Caki2 (cell line): ENCODE measurements at places on chromosomes 13 and 19.
A peak's percentile ranks its signal among the peaks of the same experiment; 100 is the strongest.

DNA sequence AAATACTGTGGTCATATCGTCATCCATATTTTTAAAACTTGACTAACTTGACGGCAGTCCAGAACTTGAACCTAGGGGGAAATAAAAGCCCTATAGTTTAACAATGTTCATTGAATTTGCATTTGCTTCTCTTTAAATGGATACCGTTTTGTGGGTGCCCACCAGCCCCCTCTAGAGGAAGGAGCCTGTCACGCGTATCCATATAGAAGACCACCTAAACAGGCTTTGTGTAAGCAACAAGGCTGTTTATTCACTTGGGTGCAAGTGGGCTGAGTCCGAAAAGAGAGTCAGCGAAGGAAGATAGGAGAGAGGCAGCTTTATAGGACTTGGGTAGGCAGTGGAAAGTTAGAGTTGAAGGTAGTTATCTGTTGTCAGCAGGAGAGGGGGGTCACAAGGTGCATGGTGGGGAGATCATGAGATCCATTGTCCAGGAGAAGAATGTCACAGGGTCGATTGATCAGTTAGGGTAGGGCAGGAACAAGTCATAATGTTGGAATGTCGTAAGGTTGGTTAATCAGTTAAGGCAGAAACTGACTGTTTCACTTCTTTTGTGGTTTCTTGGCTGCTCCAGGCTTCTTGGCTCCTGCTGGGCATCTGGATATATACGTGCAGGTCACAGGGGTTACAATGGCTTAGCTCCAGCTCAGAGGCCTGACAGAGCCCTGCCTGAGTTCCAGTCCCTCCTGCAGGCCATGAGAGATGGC is 42.5 kb upstream of the ANKRD10 start:
- DNase-seq: peak; percentile 48

DNA sequence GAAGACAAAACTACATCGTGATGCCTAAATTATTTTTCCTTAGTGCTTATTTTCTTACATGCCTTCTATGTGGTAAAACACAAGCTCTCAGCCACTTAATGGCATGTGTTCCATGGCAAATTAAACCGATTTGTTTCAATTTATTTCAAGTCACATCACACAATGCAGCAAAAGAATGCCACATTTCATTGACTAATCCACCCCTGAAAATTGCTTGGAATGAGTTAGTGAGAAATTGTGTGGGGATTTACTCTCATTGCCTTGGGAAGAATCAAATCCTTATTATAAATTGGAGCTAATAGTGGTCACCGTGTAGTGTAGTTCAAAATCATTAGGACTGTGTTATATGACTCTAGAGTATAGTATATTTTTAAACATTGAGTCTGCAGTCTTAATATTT is 485.5 kb upstream of the KLHL1 start:
- no peak for DNase-seq

GRCh38 chr19:1549332-1549945 is 18.7 kb downstream of the MEX3D start:
- no peak for DNase-seq

- no peak for DNase-seq
Measured at GRCh38 chr19:20388706-20389225, 176.8 kb downstream of the ZNF737 start.

DNA sequence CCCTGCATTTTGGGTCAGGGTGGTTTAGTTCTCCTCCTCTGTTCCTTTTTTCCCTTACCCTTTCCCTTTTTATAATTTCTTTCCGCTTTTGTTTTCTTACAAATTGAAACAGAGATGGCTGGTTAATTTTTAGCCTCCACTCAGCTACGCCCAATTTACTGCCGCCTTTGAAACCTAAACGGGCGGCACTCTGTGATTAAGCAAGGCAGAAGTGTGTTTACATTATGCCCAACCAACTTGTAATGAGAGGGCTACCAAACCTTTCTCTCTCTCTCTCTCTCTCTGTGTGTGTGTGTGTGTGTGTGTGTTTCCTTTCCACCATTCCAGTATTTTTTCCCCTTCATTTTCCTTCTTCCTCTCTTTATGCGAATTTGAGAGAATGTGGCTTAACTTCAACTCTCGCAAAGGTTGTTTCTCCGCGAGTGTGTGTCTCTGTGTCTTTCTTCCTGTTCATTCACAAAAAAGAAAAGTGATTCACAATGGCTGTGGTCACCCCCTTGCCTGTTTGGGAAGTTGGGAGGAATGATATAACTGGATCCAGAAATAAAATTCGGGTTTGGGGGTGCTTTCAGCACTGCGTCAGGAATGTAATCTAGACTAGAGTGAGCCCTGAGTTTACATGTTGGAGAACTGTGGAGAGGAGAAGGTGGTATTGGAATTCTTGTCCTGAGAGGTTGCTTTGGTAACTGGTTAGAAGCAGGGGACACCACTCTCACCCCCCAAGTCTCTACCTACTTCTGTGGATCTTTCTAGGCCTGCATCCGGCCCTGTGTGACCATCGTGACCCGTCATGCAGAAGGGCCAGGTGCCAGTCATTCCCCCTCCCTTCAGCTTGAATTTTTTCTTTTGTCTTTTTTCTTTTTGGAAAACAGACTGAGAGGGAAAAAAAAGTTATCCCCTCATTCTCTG is 31.4 kb downstream of the NFIX start:
- peak; percentile 85 for DNase-seq

DNA sequence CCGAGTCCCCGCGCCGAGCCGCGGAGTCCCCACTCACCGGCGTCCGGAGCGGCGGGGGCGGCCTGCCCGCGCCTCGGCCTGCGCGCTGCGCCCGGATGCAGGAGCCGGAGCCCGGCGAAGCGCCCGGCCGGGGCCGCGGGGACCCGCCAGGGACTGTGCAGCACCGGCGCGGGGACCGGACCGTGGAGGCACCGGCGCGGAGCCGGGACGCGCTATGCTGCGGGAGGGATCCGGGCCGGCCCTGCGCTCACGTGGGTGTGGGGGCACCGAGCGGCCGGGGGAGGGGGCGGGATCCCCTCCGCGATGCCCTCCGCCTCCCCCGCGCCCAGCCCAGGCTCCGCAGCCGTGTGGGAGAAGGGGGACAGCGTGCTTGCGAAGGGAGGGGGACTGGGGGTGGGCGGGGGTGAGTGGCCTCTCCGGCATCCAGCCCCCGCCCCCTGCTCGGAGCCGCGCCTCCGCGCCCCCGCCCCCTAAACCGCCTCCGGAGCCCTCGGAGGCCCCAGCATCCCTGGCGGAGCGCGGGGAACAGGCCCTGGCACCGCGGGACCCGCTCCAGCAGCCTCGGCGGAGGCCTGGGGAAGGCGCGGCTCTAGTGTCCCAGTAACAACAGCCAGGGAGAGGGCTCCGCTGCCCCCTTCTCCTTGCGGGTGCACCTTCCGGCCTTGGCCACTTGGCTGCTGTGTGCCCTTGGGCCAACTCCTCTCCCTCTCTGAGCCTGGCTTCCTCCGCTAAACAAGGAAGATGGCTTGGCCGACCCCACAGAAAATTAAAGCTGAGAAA is at the start of gene SLC1A6:
Gene SLC1A6, minus strand, starts transcription at position 389 of the 780 bp plus-strand sequence. CDS start 6,954 bp downstream, outside the sequence.
- no peak for DNase-seq

GRCh38 chr19:33872445-33873320 is 76.0 kb downstream of the KCTD15 start:
- DNase-seq: no peak

DNA sequence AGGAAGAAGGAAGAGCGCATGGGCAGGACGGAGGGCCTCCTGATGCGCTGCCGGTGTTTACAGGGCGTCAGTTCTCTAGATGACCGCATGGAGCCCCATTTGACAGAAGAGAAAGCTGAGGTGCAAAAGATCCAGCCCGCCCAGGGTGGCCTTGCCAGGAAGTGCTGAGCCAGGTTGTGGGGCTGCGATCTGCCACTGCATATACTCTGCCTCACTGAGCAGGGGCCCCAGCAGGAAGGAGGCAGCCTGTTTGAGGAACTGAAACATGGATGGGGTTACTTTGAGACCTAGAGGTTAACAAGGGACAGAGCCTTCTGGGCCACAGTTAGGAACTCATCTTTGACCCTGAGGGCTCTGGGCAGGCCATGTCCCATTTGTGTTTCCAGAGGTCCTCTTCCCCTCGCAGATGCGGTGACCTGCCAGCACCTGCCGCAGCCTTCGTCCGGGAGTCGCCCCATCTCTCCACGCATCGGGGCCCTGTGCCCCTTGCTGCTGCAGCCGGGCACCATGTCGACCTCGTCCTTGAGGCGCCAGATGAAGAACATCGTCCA is 3.2 kb downstream of the EPN1 start:
- DNase-seq: no peak

DNA sequence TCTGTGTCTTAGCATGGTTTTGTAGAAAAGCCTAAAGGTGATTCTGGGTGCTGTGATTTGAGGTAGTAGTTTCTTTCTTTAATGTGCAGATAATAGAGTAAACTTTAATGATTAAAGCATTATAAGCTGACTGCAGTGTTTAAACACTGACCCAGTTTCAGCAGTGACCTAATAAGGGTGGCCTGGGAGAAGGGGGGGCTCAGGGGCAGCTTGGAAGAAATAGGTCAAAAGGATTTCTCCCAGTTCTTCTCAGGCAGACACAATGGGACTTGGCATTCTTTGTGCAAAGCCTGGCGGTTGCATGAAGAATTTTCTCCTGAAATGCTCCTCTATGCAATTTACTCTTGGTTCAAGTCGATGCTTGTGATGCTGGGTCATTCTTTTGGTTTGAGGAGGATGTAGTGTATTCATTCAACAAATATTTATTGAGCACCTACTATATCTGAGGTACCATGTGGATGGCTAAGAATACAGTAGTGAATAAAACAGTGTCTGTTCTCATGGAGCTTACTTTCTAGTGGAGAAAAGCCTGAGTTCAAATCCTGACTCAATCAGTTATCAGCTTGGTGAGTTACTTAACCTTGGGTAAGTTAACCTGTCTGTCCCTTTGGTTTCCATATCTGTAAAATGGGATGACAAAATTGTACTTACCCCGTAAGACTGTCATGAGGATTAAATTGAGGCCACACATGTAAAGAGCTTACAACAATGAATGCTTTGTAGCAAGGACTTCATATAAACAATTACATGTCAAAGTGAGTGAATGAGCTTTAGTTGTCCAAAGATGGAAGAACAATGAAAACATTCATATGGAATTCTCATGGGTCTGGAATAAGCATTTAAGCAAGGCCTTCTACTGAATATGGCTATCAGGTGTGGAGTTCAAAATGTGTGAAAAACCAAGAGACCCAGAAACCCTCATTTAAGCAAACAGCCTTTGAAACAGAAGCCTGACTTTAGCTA is 210.2 kb downstream of the KCNRG start:
- no peak for DNase-seq

DNA sequence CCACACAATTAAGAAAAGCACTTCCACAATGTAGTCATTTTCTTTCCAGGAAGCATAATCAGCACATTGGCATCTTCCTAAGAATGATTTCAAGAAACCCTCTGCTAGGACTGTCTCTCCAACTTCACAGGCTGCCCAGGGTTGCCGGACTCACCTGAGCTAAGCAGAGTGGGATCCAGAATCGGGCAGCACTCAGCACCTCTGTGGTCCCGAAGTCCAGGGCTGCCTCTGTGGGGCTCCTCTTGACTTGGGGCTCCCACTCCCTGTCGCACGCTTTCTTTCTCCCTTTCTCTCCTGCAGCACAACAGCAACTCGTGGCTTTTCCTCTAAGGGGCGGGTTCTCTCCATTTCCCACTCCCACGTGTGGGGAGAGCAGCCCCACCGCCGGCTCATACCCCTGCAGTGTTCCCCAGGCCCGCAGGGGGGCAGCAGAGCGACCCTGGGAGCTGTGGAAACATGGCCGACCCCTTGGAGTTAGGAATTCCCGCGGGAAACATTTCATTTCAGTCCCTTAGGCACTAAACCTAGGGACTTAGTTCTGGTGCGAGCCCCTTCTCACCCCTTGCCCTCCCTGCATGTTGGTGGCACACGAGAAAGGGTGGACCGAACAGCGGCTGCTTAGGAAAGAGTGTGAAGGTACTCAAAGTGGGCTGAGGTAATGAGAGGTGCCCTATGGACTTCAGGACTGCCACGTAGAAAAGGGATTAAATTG is at the start of gene TMEM272:
Gene TMEM272, minus strand, starts transcription at position 316 of the 712 bp plus-strand sequence. CDS start 6,647 bp downstream, outside the sequence.
- DNase-seq: peak; percentile 38

- DNase-seq: no peak
Measured at GRCh38 chr13:37681281-37682032, 82.9 kb upstream of the POSTN start.

- DNase-seq: no peak
Measured at GRCh38 chr19:50207730-50208129, 4.3 kb downstream of the MYH14 start.

DNA sequence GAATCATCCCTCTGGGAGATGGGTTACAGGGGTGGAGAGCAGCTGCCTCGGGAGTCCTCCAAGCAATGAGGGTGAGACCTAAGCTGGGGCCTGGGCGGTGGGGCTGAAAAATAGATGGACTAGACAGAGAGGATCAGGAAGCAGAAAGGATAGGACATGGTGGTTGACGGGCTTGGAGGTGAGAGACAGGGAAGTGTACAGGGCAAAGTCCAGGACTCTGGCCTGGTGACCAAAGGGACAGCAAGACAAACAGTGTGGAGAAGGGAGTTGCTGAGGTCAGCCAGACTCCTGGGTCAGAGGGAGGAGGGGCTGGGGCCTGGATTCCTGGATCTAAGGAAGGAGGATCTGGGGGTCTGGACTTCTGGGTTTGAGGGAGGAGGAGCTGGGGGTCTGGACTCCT is 5.5 kb downstream of the PHLDB3 start:
- no peak for DNase-seq

GRCh38 chr13:112457485-112457884 is 81.3 kb downstream of the SPACA7 start:
- DNase-seq: no peak

DNA sequence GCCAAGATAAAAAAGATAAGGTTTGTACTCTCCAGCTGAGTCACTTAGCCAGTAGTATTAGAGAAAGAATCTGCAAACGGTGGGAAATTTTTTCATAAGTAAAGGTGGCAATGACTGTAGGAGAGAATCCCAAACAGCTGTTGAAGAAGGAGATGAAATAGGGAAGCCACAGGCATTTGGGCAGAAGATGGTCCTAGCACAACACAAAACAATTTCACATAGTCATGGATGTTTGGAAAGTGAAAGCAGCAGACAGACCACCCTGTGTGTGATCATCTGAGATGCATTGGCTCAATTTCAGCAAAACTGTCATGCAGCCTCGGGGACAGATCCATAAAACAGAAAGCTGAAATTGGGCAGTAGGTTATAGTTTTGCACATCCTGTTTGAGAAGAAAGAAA is 2832.4 kb downstream of the PCDH9 start:
- DNase-seq: no peak

DNA sequence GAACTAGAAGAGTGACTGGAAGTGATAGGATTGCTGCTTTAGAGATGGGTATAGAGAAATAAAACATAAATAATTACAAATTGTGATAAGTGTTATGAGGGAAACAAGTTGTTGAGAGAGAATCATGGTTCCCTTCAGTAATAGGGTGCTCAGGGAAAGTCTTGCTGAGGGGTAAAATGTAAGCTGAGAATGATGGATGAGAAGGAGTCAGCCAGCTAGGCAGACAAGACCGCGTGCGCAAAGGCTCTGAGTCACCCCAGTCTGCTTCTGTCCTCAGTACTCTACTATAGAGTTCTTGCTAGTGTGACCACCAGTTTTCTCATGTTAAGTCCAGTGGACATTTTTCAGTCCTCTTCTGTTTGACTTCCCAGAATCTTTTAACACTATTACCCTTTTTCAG is 39.5 kb downstream of the PCCA start:
- DNase-seq: no peak

- no peak for DNase-seq
Measured at GRCh38 chr13:39789451-39789850, 134.0 kb downstream of the COG6 start.
